ENCODE measurements at places on chromosomes 3 and 15. TPM values are rescaled to one million over a fixed set of nuclear protein-coding genes. Genes with fewer than 3 reads are reported as not detected.

The NR1I2 gene
- 0.22 TPM for total RNA-seq

The REC114 gene
- total RNA-seq: not detected

The KCNMB3 gene
- 1.3 TPM for total RNA-seq

The C3orf85 gene
- not detected for total RNA-seq

The TTLL3 gene
- total RNA-seq: 66.0 TPM

The BBS4 gene
- 14.0 TPM for total RNA-seq

The UQCRC1 gene
- total RNA-seq: 120 TPM

The FAM240A gene
- total RNA-seq: not detected

The MINAR1 gene
- total RNA-seq: 0.51 TPM

The DNAH12 gene
- 0.37 TPM for total RNA-seq

Measured in naive thymus-derived CD4-positive, alpha-beta T cell (primary cell).